ENCODE measurements at places on chromosomes 7 and 10.
A peak's percentile ranks its signal among the peaks of the same experiment; 100 is the strongest.

DNA sequence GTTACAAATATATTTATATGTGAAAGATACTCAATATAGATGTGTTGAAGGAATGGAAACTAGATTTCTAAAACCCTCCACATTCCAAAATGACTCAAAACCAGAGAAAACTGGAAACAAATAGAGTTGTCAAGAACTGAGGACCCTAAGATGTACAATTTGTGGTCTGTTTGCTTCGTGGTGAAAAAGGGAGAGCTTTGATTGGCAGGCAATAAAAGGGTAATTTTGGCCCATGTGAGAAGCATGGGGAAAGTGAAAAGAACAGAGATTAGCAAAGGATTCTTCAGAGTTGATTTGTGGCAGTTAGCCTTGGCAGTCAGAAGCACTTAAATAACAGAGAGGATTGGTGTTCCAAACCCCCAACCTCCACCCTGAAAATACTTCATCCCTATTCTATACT, 37.1 kb upstream of the DKK1 start:
- no peak for DNase-seq

GRCh38 chr10:21518149-21518640, 7.3 kb downstream of the SKIDA1 start:
- peak; percentile 65 for DNase-seq

- DNase-seq = peak; percentile 24
These were observed 116.0 kb downstream of the NPTX2 start for GRCh38 chr7:98733036-98733435.

GRCh38 chr7:132778761-132779160, 202.5 kb upstream of the PLXNA4 start:
- DNase-seq = no peak

GRCh38 chr7:24836084-24836483, 78.8 kb upstream of the GSDME start:
- no peak for DNase-seq

GRCh38 chr7:412313-412710, 107.3 kb downstream of the PDGFA start:
- DNase-seq = no peak

DNA sequence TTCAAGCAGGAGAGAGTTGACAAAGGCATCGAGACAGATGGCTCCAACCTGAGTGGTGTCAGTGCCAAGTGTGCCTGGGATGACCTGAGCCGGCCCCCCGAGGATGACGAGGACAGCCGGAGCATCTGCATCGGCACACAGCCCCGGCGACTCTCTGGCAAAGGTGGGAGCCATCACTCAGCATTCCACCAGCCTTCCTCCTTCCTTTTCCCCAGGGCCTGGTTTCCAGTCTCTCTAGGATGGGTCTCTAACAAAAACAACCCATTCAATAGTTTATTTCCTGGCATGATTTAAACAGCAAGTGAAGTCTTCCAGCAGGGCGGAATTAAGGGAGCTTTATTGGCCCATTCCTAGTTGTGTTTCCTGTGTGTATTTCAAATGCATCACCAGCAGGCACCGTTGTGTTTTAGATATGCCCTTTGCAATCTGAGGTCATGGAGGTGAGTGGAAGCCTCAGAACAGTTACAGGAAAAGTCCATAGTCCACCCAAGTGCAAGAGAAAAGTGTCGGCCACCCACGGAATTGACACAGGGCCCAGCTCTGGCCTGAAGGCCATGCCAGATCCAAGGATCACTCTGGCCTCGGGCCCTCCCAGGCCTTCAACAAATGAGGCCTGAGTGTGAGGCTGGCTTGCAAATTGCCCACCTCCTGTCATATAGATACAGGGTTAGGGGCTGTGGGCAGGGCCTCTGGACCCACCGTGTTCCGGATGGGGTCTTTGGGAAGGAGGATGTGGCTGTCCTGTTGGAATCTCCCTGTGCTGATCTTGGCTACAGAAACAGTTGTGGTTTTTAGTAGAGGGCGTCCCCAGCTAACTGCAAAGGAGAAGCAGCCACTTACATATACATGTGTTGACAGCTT, 46.9 kb upstream of the TRIM8 start:
- DNase-seq = no peak

DNA sequence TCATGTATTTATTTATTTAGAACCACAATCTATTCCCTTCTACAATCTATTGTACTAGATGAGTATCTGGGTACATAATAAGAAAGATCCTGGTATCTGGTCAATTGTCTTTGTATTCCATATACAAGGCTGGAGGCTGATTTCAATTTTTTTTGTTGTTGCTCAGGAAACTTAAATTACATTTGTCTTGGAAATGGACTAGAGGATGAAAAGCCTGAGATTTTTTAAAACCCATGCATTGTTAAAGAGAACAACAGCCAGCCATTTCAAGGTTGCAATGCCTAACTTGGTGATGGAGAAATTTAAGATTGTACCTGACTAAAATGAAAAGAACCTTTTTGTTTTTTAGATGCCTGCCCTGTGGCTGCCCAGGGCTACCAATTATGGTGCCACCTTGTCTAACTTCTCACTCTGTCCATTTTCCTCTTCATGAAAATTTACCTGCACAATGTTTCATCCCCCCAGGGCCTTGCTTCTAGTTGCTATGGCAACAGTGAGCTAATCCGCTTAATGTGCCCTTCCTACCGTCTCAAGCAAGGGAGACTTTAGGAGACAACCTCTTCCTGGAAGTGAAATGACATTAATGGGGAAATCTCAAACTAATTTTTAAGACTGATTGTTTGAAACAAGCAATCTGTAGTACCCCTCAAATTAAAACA, 203.7 kb upstream of the PHYHIPL start:
- no peak for DNase-seq

GRCh38 chr7:84985073-84985784, 201.6 kb downstream of the SEMA3D start:
- DNase-seq = no peak

DNA sequence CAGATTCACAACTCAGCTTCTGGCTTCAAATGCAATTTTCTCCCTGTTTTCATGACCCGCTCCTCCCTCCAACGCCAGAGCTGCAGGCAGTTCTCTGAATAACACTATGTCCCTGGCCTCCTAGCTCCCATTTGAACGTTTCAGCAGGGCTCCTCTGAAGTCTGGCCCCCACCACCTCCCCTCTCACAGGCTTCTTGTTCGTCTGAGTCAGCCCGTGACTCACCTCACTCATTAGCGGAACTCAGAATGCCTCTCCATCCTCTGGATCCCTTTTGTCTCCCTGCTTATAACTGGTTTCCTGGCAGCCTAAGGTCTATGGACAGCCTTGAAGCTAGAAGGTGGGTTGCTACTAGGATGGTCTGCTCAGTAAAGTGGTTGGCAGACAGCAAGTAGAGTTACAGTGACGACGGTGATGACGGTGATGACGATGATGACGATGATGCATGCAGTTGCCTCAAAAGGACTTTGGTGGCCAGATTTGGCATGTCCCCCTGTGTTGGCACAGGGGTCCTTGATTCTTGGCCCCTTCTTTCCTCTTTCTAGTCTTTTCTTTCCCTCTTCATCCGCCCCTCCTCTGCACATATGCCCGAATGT, 83.3 kb upstream of the MKLN1 start:
- DNase-seq = peak; percentile 96

GRCh38 chr7:110373416-110373815, 717.5 kb upstream of the LRRN3 start:
- no peak for DNase-seq

- no peak for DNase-seq
These were observed 967.8 kb upstream of the SORCS1 start for GRCh38 chr10:108132303-108132702.

Data from fibroblast of skin of back (primary cell).